ENCODE measurements at places on chromosomes 7 and 10.

GRCh38 chr10:101812606-101813005, 5.6 kb downstream of the OGA start:
- DNase-seq = no peak

- no peak for DNase-seq
Observed at GRCh38 chr10:108574233-108574632, 1349.1 kb downstream of the XPNPEP1 start.

DNA sequence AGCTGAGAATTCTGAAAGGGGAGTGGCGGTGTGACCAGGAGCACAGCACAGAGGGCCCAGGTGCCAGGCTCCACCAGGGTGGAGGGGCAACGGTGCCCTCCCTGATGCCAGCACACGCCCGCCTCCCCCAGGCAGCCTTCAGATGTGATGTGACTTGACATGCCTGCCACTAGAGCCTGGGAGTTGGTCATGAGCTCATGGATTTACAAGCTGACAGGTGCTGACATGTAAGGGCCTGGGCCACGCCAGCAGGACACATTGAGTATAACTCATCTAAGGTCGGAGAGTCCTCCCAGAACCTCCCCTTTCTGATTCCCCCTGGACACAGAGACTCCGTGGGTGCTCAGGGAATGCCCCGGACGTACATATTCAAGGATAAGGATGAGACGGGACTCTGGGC, 74.2 kb downstream of the LSM5 start:
- DNase-seq = no peak

GRCh38 chr10:127928021-127928806, 21.3 kb downstream of the PTPRE start:
- no peak for DNase-seq

DNA sequence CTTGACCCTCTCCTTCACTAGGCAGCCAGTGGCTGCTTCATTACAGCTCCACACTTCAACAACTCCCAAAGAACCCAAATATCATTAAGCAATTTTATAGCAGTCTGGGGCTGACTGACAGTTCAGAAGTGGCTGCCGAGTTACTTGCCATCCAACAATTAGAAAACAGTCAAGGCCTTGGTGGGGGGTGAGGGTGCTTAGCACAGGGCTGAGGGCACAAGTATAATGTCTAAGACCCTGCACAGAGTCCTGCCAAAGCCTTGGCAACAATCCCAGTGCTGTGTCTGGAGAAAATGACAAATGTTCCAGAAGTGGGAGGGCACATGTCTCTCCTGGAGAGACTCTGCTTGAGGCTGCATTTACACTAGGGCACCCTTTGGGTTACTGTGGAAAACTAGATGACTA, 71.1 kb downstream of the CXCL12 start:
- DNase-seq = no peak

DNA sequence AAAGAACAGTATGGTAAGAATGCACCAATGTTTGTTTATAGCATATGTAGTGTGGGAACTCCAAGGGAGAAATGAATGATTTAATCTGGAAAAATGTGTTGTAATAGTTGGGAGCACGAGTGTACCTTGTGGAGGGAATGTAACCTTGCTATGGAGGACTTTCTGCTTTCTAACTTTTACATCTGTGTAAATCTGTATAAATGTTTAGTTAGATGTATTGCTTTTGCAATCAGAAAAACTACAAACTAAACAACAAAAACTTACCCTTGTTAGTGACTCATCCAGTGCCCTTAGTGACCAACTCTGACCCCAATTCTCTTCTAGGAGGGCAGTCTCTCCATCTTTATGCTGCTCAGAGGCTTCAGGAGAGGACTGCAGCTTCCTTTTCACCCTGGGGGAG, 89.3 kb downstream of the CCNY start:
- DNase-seq = no peak

DNA sequence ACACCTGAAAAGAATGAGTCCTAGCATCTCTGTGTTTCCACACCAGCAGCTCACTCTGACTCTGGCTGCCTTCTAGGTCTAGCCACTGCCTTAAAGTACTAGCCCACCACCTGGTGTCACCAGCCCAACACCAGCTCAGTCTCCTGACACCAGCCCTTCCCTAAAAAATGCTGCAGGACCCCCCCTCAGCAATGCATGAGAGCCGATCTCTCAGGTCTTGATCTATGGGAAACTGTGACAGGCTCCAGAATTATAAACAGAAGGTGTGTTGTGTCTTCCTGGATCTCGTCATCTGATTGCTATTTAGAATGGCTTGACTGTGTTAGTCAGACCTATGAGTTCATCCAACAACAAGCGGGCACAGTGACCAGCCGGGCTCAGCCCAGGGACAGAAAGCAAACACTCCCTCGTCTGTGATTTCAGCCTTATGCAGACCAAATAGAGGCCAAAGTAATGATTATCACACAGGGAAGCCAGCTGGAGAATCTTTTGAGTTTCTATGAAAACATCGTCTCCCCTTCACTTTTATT, 66.6 kb downstream of the CUBN start:
- DNase-seq = no peak

DNA sequence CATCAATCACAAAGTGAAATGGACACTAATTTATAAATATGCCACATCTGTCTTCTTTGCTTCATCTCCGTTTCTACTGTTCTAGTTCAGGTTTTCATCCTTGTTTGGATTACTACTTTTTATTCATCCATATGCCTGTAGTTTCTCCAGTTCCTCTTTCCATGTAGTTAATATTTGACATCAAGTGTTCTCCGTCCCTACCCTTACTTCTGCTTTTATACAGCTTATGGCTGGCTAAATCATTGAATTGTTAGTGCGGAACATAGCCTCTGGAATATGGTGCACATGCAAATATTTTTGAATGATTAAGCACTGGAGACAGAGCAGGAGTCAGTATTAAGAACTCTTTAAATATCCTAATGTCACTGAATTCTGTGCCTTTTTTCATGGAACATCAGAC, 230.0 kb upstream of the PPP1R3A start:
- DNase-seq = no peak

DNA sequence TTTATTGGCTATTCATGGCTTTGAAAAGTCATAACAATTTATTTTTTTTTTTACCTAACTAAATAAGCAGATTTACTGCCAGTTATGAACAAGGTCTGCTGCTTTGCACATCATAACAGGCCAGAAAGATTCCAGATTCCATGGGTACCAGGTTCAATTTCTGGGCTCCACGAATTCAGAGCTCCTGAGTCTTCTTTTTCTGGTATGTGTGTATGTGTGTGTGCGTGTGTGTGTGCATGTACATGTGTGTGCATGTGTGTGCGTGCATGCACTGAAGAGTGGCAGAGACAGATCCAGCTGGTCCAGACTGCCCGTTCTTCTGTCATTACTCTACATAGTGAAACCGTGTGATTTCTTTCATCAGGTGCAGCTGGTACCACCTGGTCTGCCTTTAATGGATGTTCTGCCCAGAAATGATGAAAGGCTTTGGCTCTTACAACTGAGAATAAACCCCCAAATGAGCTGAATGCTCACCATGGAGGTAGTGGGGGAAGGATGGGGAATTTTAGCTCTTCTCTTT, 14.6 kb upstream of the PRTFDC1 start:
- no peak for DNase-seq

DNA sequence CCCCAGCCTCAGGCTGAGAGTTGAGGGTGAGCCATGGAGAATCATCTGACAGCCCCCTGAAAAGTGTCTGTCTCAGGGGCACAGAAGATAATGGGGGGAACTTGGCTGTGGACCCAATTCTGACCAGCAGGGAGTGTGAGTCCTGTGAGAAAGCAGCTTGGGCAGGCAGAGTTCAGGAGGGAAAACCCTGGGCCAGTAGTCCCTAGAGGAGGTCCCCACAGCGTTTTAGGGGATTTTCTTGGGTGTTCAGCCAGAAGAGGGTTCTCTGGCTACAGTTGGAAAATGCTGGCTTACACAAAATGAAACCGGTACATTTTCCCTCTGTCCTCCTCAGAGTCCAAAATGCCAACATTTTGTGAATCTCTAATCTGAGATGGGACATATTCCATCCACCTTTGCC, 35.8 kb upstream of the TRIM8 start:
- DNase-seq = no peak

DNA sequence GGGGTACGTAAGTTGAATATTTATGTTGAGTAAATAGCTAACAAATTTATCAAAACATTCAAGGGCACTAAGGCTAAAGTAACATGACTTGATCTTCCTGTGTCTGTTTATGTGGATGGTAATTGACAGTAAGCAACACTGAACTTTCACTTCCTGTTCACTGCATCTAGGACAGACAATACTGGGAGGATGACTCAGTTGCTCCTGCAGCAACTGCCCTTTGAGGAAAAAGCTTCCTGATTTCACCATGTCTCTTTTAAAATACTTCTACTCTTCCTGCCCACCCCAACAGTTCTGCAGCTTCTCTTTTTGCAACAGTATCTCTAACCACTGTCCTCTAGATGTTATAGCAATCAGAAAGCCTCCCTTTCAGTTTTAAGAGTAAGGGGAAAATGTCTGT, 76.6 kb upstream of the HGF start:
- DNase-seq = no peak

GRCh38 chr7:557558-557881, 37.9 kb upstream of the PDGFA start:
- no peak for DNase-seq

DNA sequence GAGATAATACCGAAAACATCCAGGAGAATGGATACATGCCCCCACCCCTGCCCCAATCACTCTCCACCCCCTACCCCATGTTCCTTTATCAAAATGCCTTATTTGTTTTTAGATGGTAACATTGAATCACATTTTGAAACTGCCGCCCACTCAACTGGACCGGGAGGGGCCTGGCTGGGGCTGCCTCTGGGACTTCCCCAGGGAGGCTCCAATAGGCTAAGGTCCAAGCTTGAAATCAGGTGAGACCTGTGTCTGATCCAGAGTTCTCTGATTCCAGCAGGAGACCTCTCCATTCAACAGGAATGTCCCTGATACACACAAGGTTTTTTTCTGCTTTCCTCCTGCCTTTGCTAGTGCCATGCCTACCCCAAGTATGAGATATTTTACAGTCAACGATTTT, 43.8 kb upstream of the ACSL5 start:
- DNase-seq = no peak

GRCh38 chr7:7136466-7137381, 45.6 kb upstream of the C1GALT1 start:
- DNase-seq = no peak

GRCh38 chr7:124489082-124489819, 276.3 kb downstream of the GPR37 start:
- no peak for DNase-seq

GRCh38 chr7:143040209-143040715, 11.9 kb upstream of the OR6V1 start:
- DNase-seq = no peak

Measured in activated effector memory CD4-positive, alpha-beta T cell treated with anti-CD3 and anti-CD28 coated beads, Interleukin-2, amount 50 U/mL, for 16 hours (primary cell).